ENCODE measurements at places on chromosomes 7 and 10.

GRCh38 chr10:104143829-104144228 lies 21.9 kb downstream of the SFR1 start:
- DNase-seq: no peak

DNA sequence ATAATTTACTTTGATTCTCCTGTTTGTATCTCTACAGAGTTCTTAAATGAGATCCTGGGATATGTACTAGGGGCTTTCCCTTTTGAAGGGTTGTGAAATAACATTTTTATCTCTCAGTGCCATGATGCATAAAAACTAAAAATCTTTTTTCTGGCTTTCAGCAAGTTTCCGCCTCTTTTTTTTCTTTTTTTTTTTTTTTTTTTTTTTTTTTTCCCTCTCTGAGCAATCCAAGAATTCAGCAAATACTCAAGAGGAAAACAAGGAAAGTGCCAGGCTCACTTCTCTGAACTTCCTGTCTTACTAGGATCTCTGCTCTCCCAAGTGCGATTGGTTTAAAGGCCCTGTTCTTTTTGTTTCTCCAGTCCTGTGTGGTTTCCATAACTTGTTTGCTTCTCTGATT lies 79.9 kb downstream of the HYCC1 start:
- DNase-seq: no peak

DNA sequence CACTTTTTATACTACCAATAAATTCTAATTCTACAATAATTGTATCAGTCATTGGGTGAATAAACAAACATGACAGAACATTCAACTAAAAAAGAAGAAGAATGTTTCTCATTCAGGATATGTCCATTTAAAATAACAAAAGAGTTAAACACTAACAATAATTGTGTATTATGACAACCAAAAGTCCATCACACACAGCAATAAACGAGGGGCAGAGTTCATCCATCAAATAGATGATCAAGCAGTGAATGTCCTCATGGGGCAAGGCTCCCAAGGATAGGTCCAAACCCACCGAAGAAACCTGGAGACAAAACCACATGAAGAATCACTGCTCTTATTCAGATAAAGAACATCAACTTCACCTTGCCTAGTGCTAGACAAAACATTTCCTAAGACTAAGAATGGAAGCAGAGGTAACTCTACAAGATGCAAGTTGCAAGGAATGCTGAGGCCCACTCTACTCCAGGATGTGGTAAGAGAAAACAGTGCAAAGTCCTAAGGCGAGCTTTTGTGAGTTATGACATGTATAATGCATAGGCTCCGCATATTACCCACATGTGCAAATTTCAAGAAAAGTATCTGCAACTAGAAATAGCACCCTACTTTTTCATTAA lies 115.1 kb downstream of the PARD3 start:
- no peak for DNase-seq

GRCh38 chr7:142112086-142112485 lies 568 bp downstream of the MGAM2 start:
- no peak for DNase-seq

- DNase-seq: no peak
These were observed 51.8 kb downstream of the TMEM209 start for GRCh38 chr7:130153211-130153908.

DNA sequence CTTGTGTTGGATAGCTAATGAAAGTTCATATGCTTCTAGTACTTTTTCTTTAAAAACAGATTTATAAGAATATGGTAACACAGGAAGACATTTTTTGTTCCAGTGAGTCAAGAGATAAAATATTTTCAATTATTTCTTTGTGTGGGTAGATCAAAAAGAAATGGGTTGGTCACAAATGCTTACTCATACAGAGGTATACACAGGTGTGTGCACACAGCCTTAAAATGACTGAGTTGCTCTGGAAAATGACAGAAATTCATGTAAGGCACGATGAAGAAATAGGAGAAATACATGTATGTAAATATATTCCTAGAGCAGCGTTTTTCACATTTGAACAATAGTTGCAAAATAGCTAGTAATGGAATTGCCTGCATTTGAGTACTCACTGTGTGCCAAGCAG lies 66.0 kb downstream of the ST7 start:
- DNase-seq: no peak

GRCh38 chr7:30841801-30842541 lies 69.7 kb upstream of the AQP1 start:
- DNase-seq: no peak

GRCh38 chr7:124536156-124536762 lies 229.3 kb downstream of the GPR37 start:
- no peak for DNase-seq

GRCh38 chr10:122507616-122508015 lies 46.3 kb downstream of the HTRA1 start:
- DNase-seq: no peak

GRCh38 chr10:60877777-60878120 lies 66.2 kb downstream of the RHOBTB1 start:
- no peak for DNase-seq

DNA sequence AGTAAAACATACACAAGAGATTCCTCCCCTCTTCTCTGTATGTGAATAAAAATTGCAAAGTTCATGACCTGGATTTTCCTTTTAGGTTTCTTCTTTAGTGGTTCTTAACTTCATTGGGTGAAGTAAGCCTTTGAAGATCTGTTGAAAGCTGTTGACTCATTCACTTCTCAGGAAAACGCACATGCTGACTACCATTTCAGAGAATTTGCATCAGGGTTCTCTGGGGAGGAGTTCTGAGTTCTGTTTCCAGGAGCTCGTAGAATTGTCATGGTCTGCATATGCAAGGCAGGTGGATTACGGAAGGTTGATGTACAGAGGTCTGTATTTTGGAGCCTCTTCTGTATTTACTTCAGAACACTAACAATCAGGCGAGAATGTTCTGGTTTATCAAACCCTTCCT lies 962 bp upstream of the SLC26A4 start:
- DNase-seq: no peak

DNA sequence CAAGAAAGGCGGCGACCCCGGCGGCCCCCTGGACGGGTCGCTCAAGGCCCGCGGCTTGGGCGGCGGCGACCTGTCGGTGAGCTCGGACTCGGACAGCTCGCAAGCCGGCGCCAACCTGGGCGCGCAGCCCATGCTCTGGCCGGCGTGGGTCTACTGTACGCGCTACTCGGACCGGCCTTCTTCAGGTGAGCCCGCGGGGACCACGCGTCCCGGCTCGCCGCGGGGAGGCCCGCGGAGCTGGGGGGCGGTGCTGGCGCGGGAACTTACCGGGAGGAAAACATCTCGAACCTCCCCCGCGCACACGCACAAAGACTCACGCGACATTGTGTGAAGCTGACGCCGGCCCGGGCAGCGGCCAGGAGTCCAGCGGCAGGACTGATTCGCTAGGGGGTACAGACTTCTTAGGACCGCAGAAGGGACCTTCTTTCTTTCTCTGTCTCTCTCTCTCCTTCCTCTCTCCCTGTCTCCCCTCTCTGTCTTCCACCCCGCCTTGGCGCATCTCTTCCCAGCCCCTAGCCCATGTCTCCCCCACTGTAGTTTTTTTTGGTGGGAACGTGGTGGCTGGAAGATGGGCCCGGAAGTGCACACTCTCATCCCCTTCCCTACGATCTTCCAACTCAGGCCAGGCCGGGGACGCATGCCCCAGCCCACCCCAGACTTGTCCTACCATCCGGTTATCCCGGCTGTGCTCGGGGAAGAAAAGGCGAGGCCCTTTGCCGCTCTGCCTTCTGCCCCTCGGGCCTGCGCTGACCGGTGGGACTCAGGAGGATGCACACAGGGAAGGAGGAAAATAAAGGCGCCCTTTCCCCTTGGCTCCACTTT lies 1.2 kb downstream of the EN2 start:
- no peak for DNase-seq

- no peak for DNase-seq
These were observed 45.4 kb downstream of the CALML3 start for GRCh38 chr10:5570007-5570655.

- DNase-seq: no peak
These were observed 565.8 kb downstream of the PTPRN2 start for GRCh38 chr7:158021836-158022235.

DNA sequence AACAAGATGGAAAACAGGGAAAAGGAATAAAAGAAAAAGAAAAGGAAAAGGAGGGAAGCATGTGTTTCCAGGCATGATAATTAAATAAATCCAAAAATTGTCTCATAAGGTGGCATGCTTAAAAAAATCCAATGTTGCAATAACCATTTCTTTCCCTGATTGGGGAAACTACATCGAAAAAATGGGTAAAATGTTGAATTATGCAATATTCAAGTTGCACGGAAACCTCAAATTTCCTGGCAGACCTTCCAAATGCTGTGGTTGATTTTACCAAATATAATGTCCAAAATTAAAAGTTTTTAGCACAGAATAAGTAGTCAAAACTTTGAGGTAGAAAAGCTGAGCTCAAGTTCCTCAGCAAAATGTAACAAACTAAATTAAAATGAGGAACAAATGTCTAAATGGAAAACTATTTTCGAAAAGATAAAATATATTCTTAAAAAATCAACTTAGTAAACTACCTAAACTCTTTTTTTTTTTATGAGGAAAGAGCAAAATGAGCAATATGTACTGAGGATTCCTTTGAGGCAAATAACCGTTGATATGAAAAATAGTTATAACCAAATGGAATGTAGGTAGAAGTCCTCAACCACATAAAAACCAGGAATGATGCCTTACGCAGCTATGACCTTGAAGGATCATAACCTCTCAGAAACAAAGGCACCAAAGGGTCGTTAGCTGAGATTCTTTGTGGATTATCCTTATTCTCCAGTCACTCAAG lies 52.6 kb downstream of the MACC1 start:
- no peak for DNase-seq

- DNase-seq: no peak
These were observed 125.9 kb downstream of the HIPK2 start for GRCh38 chr7:139651914-139652313.

GRCh38 chr10:96390460-96390864 lies 31.7 kb upstream of the OPALIN start:
- no peak for DNase-seq

- DNase-seq: no peak
These were observed 396.5 kb upstream of the VWC2 start for GRCh38 chr7:49376817-49377375.

- DNase-seq: peak; percentile 39
These were observed 88.1 kb upstream of the PDCD4 start for GRCh38 chr10:110783509-110784107.

DNA sequence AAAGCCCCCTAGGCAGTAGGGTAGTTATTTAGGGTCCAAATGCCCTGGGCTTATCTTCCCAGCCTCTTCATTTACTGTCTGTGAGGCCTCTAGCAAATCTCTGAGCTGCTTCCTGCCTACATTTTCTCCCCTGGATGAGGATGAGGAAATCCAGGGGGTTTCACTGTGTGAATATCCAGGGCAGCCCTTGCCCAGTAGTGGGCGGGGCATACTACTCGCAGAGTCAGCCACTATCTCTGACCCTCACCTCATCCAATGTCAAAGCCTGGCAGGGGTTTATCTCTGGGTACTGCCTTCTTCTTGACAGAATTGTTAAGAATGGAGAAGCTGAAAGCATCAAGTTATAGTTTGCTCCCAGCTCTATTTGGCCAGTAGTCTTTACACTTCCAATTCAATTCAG lies 48.9 kb downstream of the CUZD1 start:
- no peak for DNase-seq

GRCh38 chr10:68829521-68829920 lies 2.2 kb downstream of the STOX1 start:
- DNase-seq: no peak

DNA sequence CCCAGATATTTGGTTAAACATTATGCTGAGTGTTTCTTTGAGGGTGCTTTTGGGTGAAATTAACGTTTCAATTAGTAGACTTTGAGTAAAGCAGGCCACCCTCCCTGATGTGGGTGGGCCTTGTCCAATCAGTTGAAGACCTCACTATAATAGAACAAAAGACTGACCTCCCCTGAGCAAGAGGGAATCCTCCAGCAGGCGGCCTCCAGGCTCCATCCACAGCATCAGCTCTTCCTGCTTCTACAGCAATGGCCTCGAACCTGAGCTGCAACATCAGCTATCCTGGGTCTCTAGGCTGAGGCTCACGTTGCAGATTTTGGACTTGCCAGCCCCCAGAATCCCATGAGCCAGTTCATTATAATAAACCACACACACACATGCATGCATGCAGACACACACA lies 104.2 kb downstream of the PFKFB3 start:
- DNase-seq: no peak

DNA sequence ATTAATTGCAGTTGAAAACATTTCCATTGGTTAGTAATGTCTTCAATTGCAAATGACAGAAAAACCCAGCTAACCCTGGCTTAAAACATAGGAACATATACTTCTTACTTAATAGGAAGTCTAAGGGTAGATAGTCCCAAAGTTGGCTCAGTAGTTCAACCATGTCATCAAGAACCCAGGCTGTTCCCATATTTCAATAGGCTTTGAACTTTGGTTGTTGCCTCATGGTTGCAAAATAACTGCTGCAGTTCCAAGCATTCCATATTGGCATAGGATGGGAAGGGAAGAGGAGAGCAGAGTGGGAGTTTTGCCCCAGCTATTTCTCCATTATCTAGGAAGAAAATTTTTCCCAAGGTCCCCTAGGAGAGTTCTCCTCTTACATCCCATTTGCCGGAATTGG lies 81.4 kb upstream of the EEPD1 start:
- DNase-seq: no peak

DNA sequence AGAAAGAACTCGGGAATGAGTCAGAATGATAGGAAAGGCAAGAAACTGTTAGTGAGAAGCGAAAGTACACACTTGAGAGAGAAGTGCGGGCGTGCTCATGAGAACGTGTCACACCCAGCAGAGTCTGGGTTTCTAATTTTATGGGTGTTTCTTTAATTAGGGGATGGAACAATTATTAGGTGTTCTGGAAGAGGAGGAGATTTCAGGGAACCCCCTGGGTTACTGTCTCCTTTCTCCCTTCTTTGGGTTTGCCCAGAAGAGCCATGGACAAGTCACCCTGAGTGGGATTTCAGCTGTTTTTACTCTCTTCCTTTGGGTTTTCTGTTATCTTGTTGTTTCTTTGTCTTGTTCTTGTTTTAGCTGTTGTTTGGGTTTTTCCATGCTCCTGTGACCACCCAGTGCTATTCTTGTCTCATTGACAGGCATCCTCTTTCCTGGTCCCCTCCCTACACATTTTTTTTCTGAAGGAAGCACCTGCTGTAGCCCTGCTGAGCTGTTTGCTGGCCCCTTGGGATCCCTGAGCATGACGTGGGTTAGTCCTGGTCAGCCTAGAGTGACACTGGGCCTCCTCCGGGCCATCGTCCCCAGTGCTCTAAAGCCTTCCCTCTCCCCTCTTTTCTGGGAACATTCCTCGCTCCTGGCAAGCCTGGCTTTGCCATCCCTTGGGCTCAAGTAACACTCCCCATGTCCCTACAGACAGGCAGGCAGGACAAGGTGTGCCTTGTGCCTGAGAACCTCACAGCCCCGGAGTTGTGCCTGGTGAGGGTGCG lies 3.5 kb downstream of the SH2D4B start:
- no peak for DNase-seq

Measured in activated CD4-positive, CD25-positive, alpha-beta regulatory T cell (primary cell).